NB4 (cell line): ENCODE measurements at places on chromosomes 3 and 15.

DNA sequence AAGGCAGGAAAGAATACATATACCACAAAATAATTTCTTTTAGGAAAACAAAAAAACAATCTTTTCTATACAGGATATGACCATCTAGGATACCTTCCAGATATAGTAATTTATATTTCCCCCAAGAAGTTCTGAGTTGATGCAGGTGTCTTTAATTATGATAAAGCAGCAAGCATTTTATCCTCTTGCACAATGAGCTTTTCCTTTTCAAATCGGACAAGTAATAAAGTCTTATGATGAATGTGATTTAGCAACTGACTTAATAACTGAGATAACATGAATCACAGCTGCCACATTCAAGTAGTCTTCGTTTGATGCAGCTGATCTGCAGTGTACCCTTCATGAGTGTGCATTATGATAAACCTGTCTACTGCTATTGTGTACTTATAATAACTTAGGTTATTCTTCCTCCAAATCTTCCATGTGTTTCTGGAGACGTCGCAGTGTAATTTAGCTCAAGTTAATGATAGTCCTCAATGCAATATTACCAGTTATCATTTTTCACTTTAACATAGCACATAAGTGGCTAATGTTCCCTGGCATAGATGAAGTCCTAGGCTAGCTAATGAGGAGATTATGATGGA is 260.3 kb upstream of the MRPL3 start:
- DNase-seq: no peak

DNA sequence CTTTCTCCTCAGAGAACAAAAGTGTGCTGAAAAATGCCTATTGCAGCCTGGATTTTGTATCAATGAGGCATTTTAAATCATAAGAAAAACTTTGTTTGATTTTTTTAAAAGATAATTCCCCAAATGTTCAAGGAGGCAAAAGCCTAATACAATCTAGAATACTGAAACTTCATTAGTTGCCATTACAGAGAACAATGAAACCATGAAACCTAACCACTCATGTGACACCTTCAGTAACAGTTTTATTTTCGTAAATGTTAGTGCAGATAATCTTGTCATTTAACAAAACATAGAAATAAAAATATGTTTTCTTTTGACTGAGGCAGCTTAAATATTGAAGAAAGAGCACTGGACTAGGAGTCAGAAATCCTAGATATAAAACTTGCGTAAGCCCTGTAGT is 655.9 kb downstream of the RBMS3 start:
- DNase-seq: no peak

GRCh38 chr15:43777267-43777914 is 625 bp upstream of the ELL3 start:
- peak; percentile 86 for DNase-seq

DNA sequence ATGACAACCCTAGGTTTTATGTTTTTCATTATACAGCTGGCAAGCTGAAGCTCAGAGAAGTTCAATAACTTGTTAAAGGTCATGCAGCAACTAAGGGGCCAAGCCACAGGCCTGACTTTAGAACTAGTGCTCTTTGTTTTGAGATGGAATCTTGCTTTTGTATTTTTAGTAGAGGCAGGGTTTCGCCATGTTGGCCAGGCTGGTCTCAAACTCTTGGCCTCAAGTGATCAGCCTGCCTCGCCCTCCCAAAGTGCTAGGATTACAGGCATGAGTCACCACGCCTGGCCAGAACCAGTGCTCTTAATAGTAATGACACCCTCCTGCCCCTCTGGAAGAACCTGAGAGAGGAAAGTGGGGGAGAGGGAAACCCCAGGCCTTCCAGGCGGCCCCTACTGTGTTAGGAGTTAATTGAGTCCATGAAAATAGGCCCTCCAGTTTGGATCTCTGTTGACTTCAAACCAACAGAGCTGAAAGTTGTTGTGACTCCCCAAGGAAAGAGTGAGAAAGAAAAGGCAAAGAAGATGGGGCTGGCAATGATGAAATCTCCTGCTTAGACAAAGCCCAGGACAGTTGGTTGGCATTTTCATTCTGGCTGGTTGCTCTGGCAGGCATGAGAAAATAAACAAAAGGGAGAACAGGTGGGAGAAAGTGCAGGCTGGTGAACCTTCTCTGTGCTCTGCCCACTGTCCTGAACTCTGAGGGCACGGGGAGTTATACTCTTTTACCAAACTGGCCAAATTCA is 3.6 kb upstream of the PRRT3 start:
- DNase-seq: no peak

GRCh38 chr3:9750556-9751411 is 1.0 kb downstream of the OGG1 start:
- DNase-seq: peak; percentile 39
